T-helper 17 cell (primary cell): ENCODE measurements at places on chromosomes 3 and 15. TPM values are rescaled to one million over a fixed set of nuclear protein-coding genes. Genes with fewer than 3 reads are reported as not detected.

Gene FAM43A
- 2.9 TPM for total RNA-seq

Gene CSPG4
- total RNA-seq = not detected

Gene TNK2
- total RNA-seq = 123 TPM

Gene NEK10
- total RNA-seq = 1.7 TPM

Gene ITGA11
- 0.17 TPM for total RNA-seq

Gene PLD1
- 9.4 TPM for total RNA-seq

Gene TRANK1
- 64.7 TPM for total RNA-seq

Gene CORO2B
- not detected for total RNA-seq

Gene ERC2
- not detected for total RNA-seq

Gene GOLGA8Q
- total RNA-seq = not detected

Gene ALDH1L1
- not detected for total RNA-seq

Gene ZNF619
- 5.0 TPM for total RNA-seq

Gene NRROS
- total RNA-seq = 15.5 TPM

Gene ARGFX
- not detected for total RNA-seq

Gene SLC6A1
- total RNA-seq = not detected

Gene NANOGP8
- total RNA-seq = not detected

Gene AP3B2
- 0.10 TPM for total RNA-seq

Gene ATXN7
- 165 TPM for total RNA-seq

Gene CACNA2D2
- 2.2 TPM for total RNA-seq

Gene NMNAT3
- total RNA-seq = 1.3 TPM

Gene DGKG
- 1.9 TPM for total RNA-seq

Gene ADGRG7
- total RNA-seq = not detected

Gene PLSCR2
- not detected for total RNA-seq

Gene CLRN1
- not detected for total RNA-seq

Gene C3orf20
- 0.12 TPM for total RNA-seq

Gene DLEC1
- total RNA-seq = 16.3 TPM

Gene MYRIP
- total RNA-seq = not detected

Gene WWTR1
- total RNA-seq = 0.77 TPM

Gene HAUS2
- total RNA-seq = 18.5 TPM

Gene OR5K2
- not detected for total RNA-seq

Gene GOLGA6L4
- 2.9 TPM for total RNA-seq

Gene STRA6
- not detected for total RNA-seq

Gene ALS2CL
- 21.1 TPM for total RNA-seq

Gene GOLGA8N
- 3.9 TPM for total RNA-seq

Gene MYZAP
- total RNA-seq = 0.15 TPM

Gene RTP3
- total RNA-seq = not detected

Gene MKRN3
- 0.55 TPM for total RNA-seq

Gene GOLGA8M
- 1.0 TPM for total RNA-seq

Gene SLC2A2
- not detected for total RNA-seq

Gene FANCD2
- 16.6 TPM for total RNA-seq

Gene GPR15
- total RNA-seq = 43.2 TPM

Gene AMOTL2
- not detected for total RNA-seq

Gene SCN11A
- 0.05 TPM for total RNA-seq
